Stimulated activated CD4-positive, alpha-beta T cell treated with anti-CD3 and anti-CD28 coated beads, TNF-alpha, amount 100 ng/mL, for 24 hours (primary cell): ENCODE measurements at places on chromosomes 11 and 22.

DNA sequence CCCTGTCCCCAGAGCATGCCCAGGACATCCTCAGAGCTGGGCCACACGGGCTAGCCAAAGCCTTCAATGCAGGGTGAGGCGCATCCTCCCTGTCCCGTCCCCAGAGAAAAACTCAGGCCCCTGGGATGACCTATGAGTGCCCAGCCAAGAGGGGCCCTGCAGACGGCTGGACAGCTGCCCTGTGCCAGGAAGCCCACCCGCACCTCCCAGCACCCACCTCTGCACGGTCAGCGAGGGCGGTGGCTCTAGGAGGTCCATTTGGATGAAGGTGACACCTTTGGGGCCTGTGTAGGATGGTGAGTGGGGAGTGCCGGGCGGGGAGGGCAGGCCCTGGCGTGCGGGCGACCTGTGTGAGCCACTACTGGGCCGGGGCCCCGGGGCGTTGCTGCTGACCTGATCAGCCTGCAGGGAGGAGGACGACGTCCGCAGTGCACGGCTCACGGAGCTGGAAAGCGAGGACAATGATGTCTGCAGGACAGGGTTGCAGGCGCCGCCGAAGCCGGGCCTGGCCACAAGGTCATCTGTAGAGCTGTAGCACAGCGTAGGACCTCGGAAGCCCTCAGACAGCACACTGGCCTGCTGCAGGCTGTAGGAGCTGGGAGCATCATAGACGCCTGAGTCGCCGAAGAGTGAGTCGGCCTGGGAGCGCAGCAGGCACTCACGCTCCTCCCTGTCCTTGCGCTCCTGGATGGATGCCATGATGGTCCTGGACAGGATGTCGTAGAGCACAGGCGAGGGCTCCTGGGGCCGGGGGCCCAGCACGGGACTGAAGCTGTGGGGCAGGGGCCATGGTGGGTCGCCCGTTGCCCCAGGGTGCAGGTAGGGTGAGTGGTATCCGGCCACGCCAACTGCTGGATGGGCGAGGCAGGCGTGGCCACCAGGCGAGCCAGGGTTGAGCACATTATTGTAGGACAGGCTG, 180.5 kb downstream of the IGLL1 start:
- no peak for DNase-seq

GRCh38 chr11:59135648-59136461, 6.8 kb upstream of the FAM111A start:
- DNase-seq = peak; percentile 84

DNA sequence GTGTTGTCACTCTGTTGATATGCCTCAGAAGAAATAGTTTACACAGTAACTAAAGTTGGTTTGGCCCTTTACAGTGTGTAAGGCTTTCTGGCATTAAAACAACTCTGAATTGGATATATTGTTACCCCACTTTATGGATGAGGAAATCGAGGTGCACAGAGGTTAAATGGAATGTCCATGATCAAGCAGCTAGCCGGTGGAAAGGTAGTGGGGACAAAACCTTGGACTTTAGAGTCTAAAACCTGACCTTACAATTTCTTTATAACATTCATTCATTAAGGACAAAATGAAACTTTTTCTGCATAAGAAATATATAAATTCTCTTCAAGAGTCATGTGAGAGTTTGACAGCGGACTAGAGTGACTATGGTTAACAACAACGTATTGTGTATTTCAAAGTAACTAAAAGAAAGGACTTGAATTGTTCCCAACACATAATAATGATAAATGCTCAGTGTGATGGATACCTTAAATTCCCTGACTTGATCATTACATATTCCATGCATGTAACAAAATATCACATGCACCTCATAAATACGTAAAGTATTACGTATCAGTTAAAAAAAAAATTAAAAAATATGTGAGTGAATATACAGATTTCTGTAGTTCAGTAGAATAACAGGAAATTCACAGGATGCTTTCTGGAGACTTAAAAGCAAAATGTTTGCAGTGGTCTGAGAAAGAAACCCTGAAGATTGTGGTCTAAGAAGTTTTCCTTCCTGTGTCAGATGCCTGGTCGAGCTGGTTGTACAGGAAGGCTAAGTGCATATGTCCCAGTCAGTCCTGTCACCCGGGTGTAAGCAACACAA, 51.0 kb downstream of the TEAD1 start:
- DNase-seq = no peak

- DNase-seq = no peak
These were observed 130.8 kb downstream of the GRIK4 start for GRCh38 chr11:120642196-120642894.

- DNase-seq = no peak
These were observed 13.1 kb downstream of the LRRC32 start for GRCh38 chr11:76657187-76658170.

DNA sequence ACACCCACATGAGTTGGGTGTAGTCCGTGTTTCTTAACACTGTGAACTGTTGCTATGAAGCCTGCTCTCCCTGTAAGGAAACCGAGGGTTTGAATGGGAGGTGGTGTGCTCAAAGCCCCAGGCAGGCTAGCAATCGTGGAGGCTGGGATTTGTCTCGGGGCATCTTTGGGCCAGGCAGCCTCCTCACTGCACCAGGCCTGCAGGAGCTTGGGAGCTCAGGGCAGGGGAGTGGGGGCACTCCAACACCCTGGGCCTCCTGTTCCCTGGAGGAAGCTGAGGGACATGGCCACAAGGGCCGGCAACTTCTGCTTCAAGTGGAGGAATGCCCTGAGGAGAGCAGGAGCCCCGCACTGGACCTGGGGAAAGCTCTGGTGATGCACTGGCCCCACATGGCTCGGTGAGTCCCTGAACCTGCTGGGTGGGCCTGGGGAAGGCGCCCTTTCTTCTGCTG, 164.7 kb upstream of the B3GAT1 start:
- no peak for DNase-seq

- DNase-seq = no peak
These were observed 1.0 kb upstream of the PANX1 start for GRCh38 chr11:94127638-94128037.

- DNase-seq = no peak
These were observed 3.0 kb downstream of the ELMOD1 start for GRCh38 chr11:107593951-107594350.

DNA sequence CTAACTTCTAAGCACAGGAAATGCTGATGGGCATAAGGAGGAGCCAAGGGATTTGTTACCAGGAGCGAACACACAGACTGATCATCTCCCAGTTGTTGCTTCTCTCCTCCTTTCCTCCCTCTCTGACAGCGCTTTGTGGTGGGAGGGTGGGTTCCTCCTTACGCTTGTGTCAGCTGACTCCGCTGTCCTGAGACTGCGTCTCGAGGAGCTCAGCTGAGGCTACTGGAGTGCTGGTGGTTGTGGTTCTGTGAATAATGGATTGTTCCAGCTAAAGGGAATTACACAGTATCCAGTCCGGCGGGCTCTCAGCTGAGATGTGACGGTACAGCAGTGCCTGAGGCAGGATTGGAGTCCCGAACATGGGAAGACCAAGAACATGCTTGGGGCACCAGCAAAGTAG, 113.4 kb downstream of the CTNND1 start:
- DNase-seq = no peak

DNA sequence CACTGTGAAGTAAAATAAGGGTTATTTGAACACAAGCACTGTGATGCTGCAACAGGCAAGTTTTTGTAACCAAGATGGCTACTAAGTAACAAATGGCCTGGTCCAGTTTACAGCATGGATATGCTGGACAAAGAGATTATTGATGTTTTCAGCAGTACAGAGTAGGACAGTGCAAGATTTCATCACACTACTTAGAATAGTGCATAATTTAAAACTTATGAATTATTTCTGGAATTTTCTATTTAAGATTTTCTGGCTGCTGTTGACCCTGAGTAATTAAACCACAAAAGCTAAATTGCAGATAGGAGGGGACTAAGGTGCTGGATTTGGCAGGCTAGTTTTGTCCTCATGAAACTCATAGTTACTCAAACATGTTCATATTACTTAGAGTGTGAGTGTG, 33.1 kb downstream of the CEP295 start:
- no peak for DNase-seq

- DNase-seq = no peak
These were observed 8.8 kb downstream of the BARX2 start for GRCh38 chr11:129384415-129384814.

- no peak for DNase-seq
These were observed 343.3 kb upstream of the CTSC start for GRCh38 chr11:88680806-88681205.

DNA sequence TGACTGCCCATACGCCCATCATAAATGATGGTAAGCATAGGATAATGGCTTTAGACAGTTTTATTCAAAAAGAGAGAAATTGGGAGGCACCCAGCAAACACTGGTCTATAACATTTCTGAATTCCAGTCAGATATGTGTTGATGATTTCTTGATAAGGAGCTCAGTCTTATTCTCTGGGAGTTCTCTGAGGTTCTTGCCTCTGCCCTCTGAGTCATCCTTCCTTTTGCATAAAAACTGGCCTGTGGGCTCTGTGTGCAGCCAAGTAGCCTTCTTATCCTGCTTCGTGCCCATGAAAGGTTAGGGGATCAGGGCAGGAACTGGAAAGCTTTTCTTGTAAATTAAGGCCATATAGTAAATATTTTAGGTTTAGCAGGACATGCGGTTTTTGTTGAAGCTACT, 48.9 kb downstream of the FAR1 start:
- no peak for DNase-seq

GRCh38 chr22:37234736-37235711, 9.0 kb downstream of the RAC2 start:
- DNase-seq = no peak
